ENCODE measurements at places on chromosomes 6 and 20. TPM values are rescaled to one million over a fixed set of nuclear protein-coding genes. Genes with fewer than 3 reads are reported as not detected.
A peak's percentile ranks its signal among the peaks of the same experiment; 100 is the strongest.

- DNase-seq = no peak
These were observed 187.5 kb upstream of the SPTLC3 start for GRCh38 chr20:12821249-12821648.

- no peak for DNase-seq
These were observed 20.1 kb upstream of the FAM209A start for GRCh38 chr20:56504373-56505005.

- no peak for DNase-seq
These were observed 838 bp downstream of the STMN3 start for GRCh38 chr20:63652192-63652980.

GRCh38 chr6:18161431-18161830, 6.2 kb downstream of the KDM1B start:
- DNase-seq = no peak

- peak; percentile 98 for DNase-seq
These were observed at the start of gene MTFR2 for GRCh38 chr6:136249811-136250685. TSS of gene MTFR2 (minus strand) at chr6:136250311. CDS start at chr6:136249099, 1,212 bp downstream.

GRCh38 chr6:139172567-139172966, 37.7 kb downstream of the HECA start:
- DNase-seq = no peak

DNA sequence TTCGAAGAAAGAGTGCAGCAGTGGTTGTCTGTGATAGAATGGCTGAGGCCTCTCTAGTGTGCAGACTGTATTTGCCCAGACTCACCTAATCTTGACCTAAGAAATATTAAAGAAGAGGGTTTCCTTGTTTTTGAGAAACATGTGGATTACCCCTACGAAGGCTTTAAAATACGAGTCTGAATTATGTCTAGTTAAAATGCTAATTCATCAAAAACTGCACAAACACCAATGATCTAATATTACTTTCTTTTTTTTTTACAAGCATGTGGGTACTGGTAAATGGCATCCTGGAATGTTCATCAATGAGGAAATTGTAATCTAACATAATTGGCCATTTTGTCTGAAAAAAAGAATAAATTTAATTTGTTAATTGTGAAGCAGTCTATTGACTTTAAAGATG, 510.9 kb downstream of the EPM2A start:
- DNase-seq = no peak

GRCh38 chr6:150722614-150723344, 123.1 kb downstream of the PLEKHG1 start:
- DNase-seq = no peak

DNA sequence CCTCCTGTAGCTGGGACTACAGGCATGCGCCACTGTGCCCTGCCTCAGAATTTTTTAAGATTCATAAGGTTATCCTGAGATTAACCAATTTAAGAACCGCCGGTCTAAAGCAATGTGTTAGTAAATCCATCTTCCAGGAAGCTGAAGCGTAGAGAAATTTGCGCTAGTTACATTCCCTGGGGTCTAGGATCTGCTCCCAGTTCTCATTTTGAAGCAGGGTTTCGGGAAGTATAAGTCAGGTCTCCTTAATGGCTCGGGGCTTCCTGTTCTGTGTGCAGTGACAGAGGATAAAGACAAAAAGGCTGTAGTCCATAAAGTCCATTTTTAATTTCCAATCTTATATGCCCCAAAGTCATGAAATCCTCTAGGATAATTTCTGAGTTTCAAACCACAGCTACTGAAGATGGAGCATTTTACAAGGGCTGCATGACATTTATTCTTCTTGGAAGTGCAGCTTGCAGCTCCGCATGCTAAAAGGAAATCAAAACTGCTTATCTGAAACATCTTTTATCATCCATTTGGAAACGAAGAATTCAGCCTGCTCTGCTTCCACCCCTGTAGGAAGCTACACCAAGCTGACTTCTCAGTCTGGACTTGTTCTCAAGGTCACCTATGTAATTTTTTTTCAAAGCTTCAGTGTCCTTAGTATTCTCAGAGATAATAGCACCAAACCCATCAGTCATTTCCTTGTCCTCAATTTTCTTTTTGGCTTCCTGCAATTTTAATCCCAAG, 326.1 kb downstream of the PRL start:
- no peak for DNase-seq

- DNase-seq = no peak
These were observed 37.9 kb upstream of the NEDD9 start for GRCh38 chr6:11270030-11271027.

GRCh38 chr6:7414811-7415210, 25.2 kb downstream of the RIOK1 start:
- no peak for DNase-seq

GRCh38 chr20:37711994-37712964, 18.4 kb downstream of the CTNNBL1 start:
- no peak for DNase-seq

- no peak for DNase-seq
These were observed 244.1 kb upstream of the TBX18 start for GRCh38 chr6:85008296-85009009.

GRCh38 chr6:111997853-111998208, 56.1 kb upstream of the CCN6 start:
- DNase-seq = peak; percentile 81

- no peak for DNase-seq
These were observed 3.4 kb downstream of the TSPO2 start for GRCh38 chr6:41045664-41046063.

The PPP1R16B gene
- total RNA-seq = 4.2 TPM

The EMILIN3 gene
- total RNA-seq = 3.6 TPM

The SLPI gene
- total RNA-seq = 56.9 TPM

The SSTR4 gene
- not detected for total RNA-seq

The DEFB121 gene
- not detected for total RNA-seq

The BHLHE23 gene
- total RNA-seq = not detected

The FAM184A gene
- 5.4 TPM for total RNA-seq

The YIPF3 gene
- 58.4 TPM for total RNA-seq

The FAM209B gene
- total RNA-seq = not detected
